ENCODE measurements at places on chromosomes 3 and 15.

DNA sequence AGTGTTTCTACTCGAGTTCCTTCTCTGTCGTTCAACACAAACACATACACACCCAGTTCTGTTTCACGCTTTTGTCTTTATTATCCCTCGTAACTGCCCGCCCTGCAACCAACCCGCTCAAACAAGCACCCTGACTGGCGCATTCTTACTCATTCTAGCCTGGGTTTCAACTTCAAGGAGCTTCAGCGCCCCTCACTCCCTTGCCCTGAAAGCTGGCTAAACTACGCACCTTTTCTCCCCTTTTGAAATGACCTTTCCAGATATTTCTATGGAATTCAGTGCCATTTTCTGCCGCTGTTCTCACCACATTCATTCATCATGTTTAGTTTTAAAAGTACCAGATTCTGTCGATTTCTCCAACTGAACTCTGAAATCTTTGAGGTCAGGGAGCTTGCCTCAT is 653 bp upstream of the MFSD1 start:
- no peak for DNase-seq

GRCh38 chr15:94295275-94295674 is 63.9 kb downstream of the MCTP2 start:
- DNase-seq: no peak

- DNase-seq: no peak
Measured at GRCh38 chr15:65796610-65797078, 4.6 kb upstream of the DENND4A start.

GRCh38 chr3:69309814-69310213 is 76.1 kb downstream of the FRMD4B start:
- DNase-seq: no peak

GRCh38 chr3:7074217-7074616 is 213.3 kb downstream of the GRM7 start:
- DNase-seq: no peak

DNA sequence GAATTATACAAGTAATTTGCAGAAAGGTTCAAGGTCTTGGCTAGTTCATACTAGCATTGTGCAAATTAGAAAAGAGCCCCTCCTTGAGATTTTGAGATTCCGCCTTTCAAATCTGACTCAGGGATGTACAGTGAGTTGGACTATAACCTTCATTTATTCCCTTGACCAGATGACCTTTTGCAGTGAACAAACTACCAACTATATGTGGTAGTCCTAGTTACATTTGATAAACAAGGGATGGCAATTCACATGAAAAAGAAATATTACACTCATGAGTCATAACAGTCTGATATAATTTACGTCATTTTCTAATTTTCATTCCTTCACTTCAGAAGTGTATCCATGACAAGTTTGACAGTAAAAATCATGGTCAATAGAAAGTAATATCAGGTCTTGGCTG is 860.4 kb downstream of the ROBO1 start:
- DNase-seq: no peak

DNA sequence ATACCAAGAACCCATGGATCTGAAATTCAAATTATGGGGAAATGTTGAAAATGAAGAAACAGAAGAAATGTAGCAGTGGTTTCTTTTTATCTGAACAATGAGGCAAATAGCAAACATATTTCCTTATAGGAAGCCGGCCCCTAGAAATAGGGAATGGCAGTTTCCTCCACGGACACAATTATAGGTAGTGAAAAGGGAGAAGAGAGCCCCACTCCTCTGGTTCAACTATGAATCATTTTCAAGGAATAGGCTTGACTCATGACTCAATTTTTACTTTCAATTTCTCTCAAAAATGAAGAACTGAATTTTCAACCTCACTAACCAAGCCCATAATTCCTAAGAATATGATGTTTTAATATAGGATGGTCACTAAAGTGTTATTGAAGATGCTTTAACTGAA is 243.1 kb downstream of the MECOM start:
- DNase-seq: no peak

Measured in stimulated activated CD4-positive, alpha-beta T cell treated with anti-CD3 and anti-CD28 coated beads, Interleukin-1b, Interleukin-23, amount 100 ng/mL, for 24 hours (primary cell).